ENCODE measurements at places on chromosomes 2 and 18.

DNA sequence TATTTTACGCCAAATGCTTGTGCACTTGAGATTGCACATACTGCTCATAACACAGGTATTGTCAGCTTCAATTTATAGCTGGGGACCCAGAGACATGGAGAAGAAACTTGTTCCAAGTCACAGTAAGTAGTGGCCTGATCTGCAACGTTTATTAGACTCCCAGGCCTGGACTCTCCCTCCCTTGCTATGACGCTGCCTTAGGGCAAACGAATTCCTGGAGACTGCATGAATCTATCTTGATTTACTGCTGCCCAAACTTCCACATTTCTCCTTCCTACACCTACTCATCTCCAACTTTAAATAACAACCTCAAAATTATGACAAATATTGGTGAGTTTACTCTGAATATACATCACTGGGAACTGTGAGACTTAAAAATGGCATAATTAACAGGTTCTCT lies 145.1 kb upstream of the CCDC195 start:
- DNase-seq, result no peak

DNA sequence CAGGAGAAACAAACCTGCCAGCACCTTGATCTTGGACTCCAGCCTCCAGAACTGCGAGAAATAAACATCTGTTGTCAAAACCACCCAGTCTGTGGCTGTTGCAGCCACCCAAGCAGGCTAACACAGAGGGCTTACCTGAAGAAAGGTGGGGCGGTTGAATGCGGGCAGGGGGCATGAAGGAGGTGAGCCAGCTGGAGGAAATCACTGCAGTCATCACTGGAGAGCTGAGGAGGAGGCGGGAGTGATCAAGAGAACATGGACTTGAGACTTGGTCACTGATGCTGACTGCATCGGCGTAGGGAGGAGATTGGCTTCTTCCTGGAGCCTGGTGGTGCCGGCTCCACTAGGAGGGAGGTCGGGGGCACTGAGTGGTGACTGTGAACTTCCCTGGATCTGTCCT lies 14.6 kb upstream of the ARMC9 start:
- no peak for DNase-seq

DNA sequence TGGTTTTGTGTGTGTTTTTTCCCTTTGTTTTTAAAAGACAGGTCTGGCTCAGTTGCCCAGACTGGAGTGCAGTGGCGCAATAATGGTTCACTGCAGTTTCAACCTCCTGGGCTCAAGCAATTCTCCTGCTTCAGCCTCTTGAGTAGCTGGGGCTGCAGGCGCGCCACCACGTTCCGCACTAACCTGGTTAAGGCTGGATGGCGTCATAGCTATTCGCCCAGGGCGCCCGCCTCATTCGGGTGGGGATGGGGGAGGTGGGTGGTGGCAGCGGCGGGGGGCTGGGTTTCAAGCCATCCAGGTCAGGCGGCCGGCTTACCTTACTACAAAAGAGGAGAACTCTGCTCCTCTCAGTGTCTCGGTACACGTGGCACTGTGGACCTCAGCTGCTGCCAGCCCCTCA lies 42.8 kb downstream of the EEF1B2 start:
- no peak for DNase-seq

- DNase-seq, result no peak
Observed at GRCh38 chr2:229810786-229811185, 96.4 kb upstream of the DNER start.

DNA sequence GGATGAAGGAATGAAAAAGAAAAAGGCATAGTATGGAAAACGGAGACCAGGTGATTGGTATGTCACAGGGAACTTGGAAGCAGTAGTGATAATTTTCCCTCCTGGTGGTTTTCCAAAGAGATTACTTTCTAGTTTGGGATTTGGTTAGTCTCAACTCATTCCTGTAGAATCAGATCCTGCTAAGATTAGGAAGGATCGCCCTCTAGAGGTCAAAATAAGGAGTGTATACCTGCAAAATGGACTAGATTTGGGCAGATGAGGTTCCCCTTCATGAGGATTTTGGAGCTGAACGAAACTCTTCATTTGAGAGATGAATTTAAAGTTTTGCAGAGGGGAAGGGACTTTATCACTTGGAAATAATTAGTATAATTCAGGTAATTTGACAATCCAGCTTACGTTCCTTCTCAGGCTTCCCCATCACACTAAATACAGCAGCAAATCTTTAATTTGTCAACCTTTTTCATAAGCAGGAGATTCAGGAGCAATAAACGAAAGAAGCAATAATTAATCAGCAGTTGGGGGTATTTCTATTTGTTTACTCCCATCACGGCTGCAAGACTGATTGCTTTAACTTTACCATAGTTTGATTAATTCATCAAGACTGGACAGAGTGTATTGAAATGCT lies 65.2 kb downstream of the CCDC195 start:
- peak; percentile 20 for DNase-seq

DNA sequence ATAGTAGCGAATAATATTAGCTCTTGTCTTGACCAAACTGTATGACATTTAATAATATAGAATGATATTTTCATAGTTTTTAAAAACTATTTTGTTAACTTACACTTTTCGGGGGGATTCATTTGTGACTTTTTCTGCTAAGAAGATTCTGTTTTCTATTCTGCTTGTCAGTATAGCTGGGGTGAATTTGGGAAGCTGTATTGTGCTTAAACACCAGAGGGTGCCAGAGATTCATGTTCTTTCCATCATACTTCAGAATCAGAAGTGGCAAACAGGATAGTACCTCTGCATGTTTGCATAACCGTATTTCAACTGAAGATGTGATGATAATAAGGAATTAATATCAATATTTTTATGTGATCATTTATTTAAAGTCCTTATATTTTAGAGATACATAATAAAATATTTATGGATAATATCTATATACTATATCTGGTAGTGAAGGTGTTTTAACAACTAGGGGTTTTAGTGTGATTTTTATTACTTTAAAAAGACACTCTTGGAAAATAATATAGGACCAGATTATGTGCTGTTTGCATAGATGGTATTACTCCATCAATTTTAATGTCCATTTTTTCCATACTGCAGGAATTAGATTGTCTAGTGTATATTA lies 81.0 kb downstream of the TAF4B start:
- peak; percentile 21 for DNase-seq

GRCh38 chr2:172226244-172227061 lies 123.8 kb upstream of the DLX2 start:
- no peak for DNase-seq

- no peak for DNase-seq
Observed at GRCh38 chr2:156115338-156115737, 217.2 kb downstream of the NR4A2 start.

DNA sequence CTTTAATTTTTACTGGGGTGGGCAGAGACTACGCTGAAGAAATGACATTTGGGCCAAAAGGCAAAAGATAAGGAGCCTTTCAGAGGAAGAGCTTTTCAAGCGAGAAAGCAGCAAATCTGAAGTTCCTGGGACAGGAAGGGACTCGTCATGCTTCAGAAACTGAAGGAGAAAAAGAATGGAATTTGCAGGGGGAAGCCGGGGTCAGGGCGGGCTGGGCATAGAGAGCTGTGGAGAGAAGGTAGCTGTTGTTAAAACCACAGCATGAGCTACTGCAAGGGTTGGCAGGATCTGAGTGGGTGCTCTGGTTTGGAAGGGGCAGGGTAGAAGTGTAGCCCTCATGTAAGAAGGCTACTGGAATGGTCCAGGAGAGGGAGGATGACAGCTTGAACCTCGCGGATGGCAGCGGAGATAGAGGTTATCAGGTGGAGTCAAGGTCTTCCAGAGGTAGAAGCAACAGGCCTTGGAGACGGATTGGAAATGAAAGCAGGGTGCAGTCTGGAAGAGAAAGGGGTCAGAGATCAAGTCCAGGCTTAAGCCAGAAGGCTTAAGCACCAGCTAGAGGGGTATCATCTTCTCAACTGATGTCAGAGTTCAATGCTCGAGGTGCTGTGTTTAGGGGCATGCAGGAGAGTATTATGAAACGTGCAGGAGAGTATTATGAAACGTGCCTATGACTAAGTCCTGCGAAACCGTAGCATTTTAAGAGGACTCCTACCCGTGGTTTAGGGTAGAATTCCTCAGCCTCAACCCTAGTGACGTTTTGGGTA lies 18.9 kb downstream of the ATP8B1 start:
- no peak for DNase-seq

DNA sequence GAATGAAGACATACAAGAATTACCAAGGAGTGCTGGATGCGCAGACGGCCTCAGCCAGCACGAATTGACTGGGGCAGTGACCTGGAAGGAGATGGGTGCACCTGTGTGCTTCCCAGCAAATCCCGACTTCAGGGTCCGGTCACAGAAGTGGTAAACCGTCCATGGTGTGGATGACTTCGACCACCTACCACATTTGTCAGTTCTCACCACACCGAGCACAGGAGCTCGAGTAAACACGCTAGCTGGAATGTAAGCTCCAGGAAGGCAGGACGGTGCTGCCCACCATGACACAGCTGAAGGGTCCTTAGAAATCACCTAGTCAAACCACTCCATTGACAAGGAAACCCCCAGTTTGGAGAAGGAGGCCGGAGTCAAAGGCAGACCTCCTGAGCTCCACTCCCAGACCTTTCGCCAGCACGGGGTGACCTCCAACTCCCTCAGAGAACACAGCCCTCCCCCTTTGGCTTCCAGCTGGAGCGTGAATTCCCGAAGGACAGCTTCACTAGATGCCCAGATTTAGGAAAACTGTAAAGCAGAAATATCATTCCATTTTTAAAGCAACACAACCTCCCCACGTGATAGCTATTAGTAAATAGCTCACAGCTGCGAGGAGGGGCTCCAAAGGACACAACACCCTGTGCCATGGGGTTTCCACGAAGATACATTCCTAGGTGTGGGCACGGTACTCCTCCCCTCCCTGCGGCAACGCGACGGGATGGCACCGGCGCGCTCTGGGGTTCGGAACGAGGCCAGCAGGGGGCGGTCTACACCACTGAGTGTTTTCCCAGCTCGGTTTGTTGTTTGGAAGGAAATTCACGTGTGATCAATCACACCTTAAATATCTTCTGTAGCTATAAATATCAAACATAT lies 34.1 kb upstream of the GNAL start:
- no peak for DNase-seq

DNA sequence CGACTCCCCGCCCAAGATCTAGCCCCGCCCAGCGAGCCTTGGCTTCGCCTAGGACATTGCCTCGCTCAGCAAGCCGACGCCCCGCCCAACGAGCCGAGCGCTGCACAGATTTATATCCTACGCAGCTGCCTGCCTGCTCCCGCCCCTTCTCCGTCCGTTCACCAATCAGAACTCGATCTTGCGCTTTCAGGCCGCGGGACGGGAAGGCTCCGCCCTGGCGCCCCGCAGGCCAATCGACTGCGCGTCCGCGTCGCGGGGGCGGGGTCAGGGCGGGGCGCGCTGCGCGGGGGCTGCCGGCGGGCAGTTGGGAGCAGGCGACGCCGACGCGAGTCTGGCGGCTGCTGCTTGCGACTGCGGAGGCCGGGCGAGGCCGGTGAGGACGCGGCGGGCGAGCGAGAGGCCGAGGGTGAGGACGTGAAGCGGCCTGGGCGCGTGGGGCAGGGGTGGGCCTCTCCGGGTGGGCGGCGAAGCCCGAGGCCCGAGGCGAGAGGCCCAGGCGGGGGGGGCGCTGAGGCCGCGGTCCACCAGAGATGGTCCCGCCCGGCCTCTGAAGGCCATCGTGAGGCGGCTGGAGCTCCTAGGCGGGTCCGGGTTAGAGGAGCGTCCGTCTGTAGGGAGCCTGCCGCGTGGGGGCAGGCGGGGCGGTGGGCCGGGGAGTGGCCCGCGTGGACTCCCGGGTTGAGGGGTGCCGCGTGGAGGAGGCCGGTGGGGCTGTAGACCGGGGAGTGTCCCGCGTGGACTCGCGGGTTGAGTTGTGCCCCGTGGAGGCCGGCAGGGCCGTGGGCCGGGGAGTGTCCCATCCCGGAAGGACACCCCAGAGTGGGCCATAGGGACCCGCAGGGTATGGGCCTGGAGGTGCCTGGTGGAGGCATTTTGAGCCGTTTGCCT lies at the start of gene FARP2:
Gene FARP2 (plus strand): TSS at position 303 of the 888 bp plus-strand sequence. CDS start 16,823 bp downstream, outside the sequence.
- peak; percentile 98 for DNase-seq

GRCh38 chr2:128436479-128437203 lies 118.0 kb upstream of the HS6ST1 start:
- DNase-seq, result peak; percentile 45

DNA sequence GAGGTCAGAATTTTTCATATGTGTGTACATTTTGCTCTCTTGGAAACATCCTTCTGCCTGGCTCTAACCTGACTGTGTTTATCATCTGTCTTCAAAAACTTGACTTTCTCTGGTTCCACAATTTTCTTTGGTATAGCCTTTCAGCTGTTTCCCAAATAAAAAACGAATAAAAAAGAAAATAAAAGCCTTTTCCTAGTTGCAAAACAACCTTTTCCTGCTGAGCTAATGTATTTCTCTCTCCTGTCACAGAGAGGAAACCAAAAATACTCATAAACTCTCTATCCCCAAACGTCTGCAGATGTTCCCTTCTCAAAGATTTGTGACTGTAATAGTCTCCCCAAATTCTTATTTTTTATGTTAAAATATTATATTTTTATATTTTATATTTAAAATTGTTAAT lies 505.3 kb upstream of the SLC39A10 start:
- no peak for DNase-seq

- DNase-seq, result no peak
Observed at GRCh38 chr2:128793404-128793803, 474.7 kb upstream of the HS6ST1 start.

DNA sequence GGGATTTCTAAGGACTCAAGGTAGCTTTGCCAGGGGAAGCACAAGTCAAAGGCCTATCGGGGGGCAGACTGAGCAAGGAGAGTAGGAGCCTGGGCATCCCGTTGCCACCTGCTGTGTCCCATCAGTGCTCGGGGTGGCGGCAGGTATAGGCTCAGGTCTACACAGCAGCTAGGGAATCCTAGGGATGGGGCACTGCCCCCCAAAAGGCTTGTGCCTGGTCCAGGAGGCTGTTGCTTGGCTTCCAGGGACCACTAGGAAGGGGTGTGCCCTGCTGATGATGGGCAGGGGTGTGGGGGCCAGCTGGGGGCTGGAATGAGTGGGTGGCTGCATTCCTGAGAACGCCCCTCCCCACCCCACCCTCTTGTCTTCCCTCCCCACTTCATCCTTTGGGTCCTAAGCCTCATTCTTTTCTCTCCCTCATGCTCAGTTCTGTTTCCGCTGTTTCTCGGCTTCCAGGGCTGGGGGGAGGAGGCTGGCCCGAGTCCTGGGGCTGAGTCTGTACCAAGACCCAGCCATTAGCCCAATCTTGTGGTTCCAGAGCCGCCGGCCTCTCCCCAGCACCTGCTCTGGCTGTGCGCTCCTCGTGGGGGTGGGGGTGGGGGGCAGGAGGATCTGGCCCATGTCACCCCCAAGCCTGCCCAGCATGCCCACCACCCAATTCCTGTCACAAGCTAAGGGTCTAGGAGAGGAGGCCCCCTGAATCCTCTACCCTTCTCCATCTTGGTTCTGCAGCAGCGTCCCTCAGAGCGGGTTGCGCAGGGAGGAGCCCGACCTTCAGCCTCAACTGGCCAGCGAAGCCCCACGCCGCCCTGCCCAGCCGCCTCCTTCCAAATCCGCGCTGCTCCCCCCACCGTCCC lies 12.8 kb downstream of the SPEG start:
- DNase-seq, result no peak

All from NCI-H446 treated with DMSO at 0.1 percent for 48 hours (cell line).